ENCODE measurements at places on chromosomes 13 and 19. TPM values are rescaled to one million over a fixed set of nuclear protein-coding genes. Genes with fewer than 3 reads are reported as not detected.

- DNase-seq, result no peak
Measured at GRCh38 chr13:51729866-51730553, 74.0 kb downstream of the DHRS12 start.

GRCh38 chr19:50803633-50804419, 13.6 kb downstream of the ACP4 start:
- no peak for DNase-seq

DNA sequence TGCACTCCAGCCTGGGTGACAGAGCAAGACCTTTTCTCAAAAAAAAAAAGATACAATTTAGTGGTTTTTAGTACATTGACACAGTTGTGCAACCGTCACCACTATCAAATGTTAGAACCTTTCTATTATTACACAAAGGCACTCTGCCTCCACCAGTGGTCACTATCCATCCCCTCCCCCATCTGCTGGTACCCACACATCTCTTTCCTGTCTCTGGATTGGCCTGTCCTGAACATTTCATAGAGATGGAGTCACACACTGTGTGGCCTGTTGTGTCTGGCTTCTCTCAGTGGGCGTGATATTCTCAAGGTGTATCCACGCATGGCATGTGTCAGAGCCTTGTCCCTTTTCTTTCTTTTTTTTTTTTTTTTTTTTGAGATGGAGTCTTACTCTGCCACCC, 11.2 kb downstream of the KDM4B start:
- DNase-seq, result no peak

- no peak for DNase-seq
Measured at GRCh38 chr13:31774186-31774750, 34.9 kb downstream of the RXFP2 start.

DNA sequence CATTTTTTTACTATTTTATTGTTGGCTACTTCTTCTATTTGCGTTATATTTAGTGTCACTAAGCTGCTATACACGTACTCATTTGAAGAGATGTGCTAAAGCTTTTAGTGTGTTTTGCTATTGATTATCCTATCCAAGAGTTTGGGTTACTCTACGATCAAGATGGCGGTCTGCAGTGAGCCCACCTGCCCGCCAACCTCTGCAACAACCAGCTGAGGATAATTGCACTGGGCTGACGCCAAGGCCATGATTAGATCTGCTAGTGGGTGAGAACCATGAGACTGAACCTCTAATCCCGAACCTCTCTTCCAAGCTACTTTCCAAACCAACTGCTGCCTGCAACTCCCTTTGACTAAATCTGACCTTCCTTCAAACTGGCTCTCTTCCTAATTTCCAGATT, 1.8 kb downstream of the CPB2 start:
- no peak for DNase-seq

- DNase-seq, result no peak
Measured at GRCh38 chr19:35641515-35642151, at the start of gene ETV2. TSS of gene ETV2 (plus strand) at chr19:35641745. CDS start at chr19:35642461, 716 bp downstream.

- no peak for DNase-seq
Measured at GRCh38 chr13:23399347-23399746, 34.2 kb downstream of the SACS start.

DNA sequence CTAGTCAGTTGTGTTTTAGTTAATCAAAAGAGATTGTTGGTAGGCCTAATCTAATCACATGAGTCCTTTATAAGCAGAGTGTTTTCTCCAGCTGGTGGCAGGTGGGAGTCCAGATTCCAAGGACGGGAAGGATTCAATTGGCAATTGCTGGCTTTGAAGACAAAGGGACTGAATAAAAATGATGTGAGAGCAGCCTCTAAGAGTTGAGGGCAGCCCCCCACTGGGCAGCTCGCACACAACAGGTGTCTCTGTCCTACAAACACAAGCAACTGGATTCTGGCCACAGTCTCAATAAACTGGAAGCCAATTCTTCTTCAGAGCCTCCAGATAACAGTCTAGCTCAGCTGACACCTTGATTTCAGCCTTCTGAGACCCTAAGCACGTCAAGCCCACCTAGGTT, 915.2 kb downstream of the PCDH9 start:
- no peak for DNase-seq

DNA sequence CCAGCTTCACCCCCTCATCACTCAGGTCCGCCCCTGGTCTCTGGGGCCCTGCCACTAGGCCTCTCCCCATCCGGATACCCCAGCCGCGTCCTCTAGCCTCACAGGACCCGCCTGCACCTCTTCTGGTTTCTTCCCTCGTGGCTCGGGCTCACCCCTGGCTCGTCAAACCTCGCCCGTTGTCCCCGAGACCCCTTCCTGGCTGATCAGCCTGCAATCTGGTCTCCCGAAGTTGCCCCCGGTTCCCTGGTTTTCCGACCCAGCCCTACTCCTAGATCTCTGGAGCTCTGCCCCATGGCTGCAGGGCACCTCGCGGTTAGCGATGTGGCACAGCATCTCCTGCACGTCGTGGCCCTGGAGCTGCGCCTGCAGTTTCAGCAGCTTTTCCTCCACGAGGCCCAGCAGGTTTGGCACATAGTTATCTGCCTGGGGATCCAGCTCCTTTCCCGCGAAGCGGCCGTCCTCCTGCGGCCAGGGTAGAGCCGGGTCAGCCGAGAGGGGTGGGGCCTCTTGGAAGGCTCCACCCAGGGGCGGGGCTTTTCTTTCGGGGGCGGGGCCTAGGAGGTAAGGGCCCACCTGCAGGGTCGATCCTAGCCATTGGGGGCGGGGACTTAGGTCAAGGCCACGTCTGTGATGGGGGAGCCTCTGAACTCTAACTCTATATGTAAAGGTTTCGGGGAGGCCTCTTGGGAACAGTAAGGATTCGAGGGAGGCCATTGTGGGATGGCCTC, 2.4 kb upstream of the RGL3 start:
- DNase-seq, result no peak

GRCh38 chr13:83780227-83780626, 102.0 kb downstream of the SLITRK1 start:
- no peak for DNase-seq

- DNase-seq, result no peak
Measured at GRCh38 chr13:112226320-112227002, 149.7 kb upstream of the SPACA7 start.

GRCh38 chr19:40143612-40144011, 47.6 kb upstream of the MAP3K10 start:
- DNase-seq, result no peak

Gene CGB3
- total RNA-seq, result not detected

Gene IZUMO4
- 4.3 TPM for total RNA-seq

Gene SARS2
- total RNA-seq, result 12.6 TPM

Gene IL4I1
- total RNA-seq, result 1.2 TPM

Gene LMTK3
- 3.0 TPM for total RNA-seq

Gene FBN3
- not detected for total RNA-seq

Gene KLK2
- total RNA-seq, result not detected

Gene NECTIN2
- 60.0 TPM for total RNA-seq

Gene SH2D3A
- 0.40 TPM for total RNA-seq

Measured in cardiac septum (tissue), 1 donor.